ENCODE measurements at places on chromosomes 1 and 21.

DNA sequence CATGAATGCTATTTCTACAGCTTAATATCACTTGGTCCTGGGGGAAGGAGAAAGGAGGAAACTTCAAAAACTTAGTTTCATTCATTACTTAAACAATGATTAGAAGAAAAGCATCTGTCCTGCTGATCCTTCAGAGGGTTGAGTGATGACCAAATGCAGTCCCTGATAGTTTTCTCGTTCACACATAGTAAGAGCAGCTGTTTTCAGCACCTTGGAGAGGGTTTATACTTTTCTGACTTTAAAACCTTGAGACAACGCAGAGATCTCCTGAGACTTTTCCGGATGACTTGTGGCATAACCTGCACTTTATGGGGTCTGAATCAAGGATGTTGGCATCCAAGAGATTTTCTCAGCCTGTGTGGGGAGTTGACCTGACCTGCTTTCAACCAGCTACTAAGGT, 94.0 kb upstream of the KCND3 start:
- no peak for DNase-seq

DNA sequence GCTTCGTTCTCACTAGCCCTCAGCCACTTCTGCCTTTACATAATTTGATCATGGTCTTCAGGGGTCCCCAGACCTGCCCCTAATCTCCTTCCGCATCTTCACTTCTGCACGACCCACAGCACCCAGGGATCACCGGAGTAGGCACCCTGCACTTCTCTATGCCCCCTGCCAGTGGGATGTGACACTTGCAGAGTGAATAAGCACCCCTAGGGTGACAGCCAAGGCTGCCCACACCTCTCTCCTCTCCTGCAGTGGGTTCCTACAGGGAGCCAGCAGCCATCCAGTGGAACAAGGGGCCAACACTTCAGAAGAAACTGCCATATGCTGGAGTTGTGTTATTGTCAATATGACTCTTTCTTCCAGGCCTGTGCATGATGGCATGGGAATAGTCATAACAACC, 58.0 kb upstream of the CTPS1 start:
- DNase-seq = no peak

DNA sequence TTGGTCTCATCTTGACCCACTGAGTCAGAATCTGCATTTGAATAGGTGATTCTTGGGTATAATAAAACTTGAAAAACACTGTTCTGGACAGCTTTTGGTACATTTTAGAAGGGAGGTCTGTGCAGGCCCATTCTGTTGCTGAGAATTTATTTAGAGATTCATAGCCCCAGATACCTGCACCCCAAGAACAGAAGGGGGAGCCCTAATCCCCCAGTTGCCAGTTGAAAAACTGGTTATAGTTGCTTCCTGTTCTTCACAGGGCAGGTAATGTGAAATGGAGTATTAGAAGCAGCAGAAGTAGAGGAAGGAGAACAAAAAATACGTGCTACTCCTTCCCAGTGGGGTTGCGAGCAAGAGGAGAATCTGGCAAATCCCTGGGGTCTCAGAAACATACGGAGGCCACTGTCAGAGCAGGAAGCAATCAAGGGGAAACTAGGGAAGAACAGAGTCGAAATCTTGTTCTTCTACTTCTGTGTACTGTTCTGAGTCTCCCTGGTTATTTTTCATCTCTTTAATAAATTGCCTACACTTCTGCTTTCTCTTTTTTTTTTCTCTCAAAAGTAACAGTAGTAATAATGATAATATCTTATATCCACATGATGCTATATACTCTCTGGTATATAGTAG, 4.6 kb upstream of the CLCA2 start:
- DNase-seq = no peak

GRCh38 chr1:32100807-32101708, 6.8 kb upstream of the KPNA6 start:
- DNase-seq = no peak

GRCh38 chr1:28506907-28507246, 1.0 kb downstream of the RCC1 start:
- DNase-seq = no peak

DNA sequence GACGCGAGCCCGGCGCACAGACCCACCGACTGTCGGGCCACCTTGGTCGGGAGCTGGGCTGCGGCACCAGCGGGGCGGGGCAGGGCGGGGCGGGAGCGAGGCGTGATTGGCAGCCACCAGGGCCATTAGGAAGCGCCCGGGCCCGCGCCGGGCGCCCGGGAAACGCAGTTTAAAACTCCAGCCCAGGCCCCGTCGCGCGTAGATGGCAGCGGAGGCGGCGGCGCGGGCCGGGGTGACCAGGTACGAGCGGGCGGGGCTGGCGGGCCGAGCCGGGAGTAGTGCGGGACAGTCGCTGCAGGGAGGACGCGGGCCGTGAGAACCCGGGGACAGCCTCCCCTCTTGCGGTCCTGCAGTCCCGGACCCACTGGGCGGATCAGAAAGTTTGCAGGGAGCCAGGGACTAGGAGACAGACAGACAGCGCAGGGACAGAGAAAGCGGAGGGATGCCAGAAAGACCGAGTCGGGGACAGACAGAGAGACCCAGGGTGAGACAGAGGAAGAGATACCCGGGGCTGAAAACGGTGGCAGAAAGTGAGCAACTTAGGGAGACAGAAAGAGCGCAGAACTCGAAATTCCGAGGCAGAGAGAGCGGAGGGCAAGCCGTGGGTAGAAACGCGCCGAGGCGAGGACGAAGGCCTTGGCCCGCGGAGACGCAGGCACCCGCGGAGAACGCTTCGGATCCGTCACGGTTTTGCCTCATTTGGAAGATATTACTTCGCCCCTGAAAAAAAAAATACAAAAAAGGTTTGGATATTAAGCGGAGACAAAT, at the start of gene DMBX1:
TSS of gene DMBX1 (plus strand) at position 199 of the 768 bp plus-strand sequence. CDS start 17,175 bp downstream, outside the sequence.
- peak; percentile 32 for DNase-seq

DNA sequence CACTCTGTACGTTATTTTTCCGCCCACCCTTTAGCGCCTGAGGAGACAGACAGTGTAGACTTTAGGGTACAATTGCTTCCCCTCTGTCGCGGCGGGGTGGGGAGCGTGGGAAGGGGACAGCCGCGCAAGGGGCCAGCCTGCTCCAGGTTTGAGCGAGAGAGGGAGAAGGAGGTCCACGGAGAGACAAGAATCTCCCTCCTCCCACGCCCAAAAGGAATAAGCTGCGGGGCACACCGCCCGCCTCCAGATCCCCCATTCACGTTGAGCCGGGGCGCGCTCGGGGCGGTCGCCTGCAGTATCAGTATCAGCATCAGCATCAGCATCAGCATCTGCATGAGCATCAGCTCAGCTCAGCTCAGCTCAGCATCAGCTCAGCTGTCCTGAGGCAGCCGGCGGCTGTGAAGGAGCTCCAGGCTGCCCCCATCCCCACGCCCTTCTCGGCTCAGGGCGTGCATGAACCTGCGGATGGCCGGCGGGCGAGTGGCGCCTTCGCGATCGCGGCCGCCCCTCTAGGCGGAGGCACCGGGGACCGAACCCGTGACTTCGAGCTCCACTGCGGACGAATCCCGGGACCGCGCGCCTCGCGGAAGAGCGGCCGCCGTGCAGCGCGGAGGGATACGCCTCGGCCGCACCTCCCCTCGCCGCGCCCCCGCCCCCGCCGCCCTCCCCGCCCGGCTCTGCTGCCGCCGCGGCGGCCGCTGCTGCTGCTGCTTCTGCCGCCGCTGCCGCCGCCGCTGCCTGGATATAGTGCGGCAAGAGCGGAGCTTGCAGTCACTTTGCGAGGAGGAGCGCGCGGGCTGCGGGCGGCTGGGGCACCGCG, at the start of gene NCAM2:
TSS of gene NCAM2 (plus strand) at position 774 of the 820 bp plus-strand sequence.
- DNase-seq = peak; percentile 61

GRCh38 chr1:112030157-112030556, 40.7 kb upstream of the KCND3 start:
- DNase-seq = no peak

GRCh38 chr1:226454349-226454748, 46.5 kb upstream of the PARP1 start:
- no peak for DNase-seq

GRCh38 chr1:11273595-11274234, 717 bp downstream of the UBIAD1 start:
- DNase-seq = no peak

- no peak for DNase-seq
Measured at GRCh38 chr1:159980076-159980475, 26.0 kb upstream of the SLAMF9 start.

- no peak for DNase-seq
Measured at GRCh38 chr1:29256394-29256793, 20.1 kb downstream of the PTPRU start.

DNA sequence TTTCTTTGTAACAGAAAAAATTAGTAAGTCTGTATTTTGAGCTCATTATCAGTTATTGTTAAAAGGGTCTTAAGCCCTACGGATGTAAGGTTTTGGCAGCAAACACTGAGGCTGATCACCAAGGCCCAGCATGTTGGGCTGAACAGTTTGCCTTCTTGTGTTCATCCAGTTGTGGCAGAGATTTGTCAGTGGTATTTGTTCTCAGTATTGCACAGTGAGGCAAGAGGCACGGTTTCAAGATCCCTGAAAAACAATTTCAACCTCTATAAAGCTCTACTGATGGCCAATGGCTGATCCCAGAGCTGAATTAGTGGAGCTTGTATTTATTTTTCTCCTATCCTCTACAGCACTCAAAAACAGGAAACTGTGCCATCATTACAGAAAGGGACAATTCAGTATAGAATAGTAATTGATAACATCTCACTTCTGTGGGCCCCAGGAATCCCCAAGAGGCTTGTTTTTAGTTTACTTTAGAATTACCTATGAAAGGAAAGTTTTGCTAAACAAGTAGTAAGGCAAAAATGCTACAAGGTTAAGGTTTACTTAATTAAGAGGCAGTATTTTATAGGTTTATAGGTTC, 191.8 kb upstream of the RAB4A start:
- DNase-seq = no peak

- no peak for DNase-seq
Measured at GRCh38 chr1:27624467-27625178, 10.4 kb downstream of the FGR start.
